ENCODE measurements at places on chromosomes 2 and 18. TPM values are rescaled to one million over a fixed set of nuclear protein-coding genes. Genes with fewer than 3 reads are reported as not detected.

DNA sequence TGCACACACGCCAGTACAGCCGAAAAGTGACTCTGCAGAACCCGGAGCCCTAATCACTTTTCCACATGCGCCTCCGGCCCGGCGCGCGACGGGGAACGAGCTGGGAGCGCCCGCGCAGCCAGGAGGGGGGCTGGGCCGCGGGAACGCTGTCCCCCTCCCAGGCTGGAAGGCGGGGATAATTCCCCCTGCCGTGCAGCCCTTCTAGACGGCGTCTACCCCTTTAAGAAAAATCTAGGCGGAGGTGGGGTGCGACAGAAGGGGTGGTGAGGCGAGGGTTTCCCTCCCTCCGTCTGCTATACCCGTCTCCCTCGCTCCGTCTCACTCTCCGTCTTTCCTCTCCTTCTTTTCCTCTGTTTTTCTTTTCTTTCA lies 2.4 kb downstream of the CYP26B1 start:
- DNase-seq = no peak

GRCh38 chr18:78625847-78626246 lies 353.8 kb upstream of the SALL3 start:
- no peak for DNase-seq

DNA sequence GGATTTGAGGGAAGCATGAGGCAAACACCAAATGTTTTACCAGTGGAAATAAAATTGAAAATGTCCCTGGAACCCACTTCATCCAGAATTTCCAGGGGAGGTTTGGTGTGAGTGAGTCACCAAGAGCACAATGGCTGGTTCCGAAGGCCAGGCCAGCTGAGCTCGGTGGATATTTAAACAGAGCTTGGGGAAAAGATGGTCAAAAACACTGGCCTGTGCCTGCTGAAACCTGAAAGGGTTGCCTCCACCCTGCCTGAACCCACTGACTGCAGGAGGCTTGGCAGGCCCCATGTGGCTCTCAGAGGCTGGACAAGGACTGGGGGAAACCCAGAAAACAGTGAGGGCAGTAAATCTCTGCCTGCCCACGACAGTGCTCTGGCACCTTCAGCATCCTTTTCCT lies 93.9 kb downstream of the TTC32 start:
- no peak for DNase-seq

- no peak for DNase-seq
These were observed 141.1 kb downstream of the HNMT start for GRCh38 chr2:138105358-138105757.

GRCh38 chr2:11145350-11145749 lies 9.9 kb upstream of the SLC66A3 start:
- DNase-seq = no peak

DNA sequence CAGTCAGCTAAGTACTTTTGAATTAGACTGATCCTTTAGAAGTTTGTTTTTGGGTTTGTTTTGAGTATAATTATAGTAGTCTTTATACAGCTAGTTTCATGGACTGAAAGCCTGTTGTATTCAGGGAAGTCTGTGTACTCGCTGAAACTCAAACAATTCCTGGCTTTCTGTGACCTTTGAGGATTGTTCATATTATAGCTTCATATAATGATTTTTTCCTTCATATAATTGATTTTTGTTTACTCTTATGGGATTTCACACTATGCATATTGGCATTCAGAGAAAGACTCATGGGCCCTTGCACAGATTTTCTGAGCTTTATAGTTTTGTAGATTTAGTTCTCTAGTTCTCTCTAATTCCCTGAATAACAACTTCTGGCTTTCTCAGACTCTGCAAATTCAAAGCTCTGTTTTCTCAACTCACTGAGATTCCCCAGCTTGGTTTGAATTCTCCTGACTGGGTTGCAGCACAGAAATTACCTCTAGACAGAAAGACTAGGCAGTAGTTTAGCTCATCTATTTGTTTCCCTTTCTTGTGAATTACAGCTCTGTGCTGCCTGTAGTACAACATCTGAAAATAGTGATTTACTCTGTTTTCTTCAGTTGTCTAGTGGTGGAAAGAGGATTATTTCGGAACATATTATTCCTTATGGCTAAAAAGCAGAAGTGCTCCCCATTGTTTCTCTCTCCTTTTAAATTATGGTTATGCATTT lies 495.9 kb upstream of the CNTNAP5 start:
- DNase-seq = no peak

DNA sequence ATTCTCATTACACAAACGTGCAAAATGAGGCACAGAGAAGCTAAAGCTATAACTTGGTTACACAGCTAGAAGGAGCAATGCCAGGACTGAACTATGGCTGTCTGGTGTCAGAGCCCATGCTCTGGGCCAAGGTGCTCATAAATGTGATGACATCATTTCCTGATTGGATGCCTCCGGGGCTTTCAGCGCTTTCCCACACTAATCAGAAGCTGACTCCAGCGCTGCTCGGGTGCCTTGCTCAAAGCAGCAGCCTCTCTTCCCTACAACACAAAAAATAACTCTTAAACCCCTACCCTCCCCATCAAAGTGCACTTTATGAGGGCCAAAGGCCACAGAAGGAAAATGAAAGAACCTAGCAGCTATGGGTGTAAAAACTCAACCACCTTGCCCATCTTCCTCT lies 90.7 kb downstream of the STK39 start:
- no peak for DNase-seq

- DNase-seq = no peak
These were observed 254.4 kb downstream of the ERBB4 start for GRCh38 chr2:212284166-212284565.

GRCh38 chr2:132936791-132937190 lies 266.8 kb upstream of the LYPD1 start:
- DNase-seq = no peak

GRCh38 chr18:79940814-79941472 lies 10.5 kb downstream of the SLC66A2 start:
- no peak for DNase-seq

- no peak for DNase-seq
These were observed 99.0 kb upstream of the CHAC2 start for GRCh38 chr2:53668624-53669026.

- no peak for DNase-seq
These were observed 152.6 kb downstream of the RTN4 start for GRCh38 chr2:54897420-54898310.

DNA sequence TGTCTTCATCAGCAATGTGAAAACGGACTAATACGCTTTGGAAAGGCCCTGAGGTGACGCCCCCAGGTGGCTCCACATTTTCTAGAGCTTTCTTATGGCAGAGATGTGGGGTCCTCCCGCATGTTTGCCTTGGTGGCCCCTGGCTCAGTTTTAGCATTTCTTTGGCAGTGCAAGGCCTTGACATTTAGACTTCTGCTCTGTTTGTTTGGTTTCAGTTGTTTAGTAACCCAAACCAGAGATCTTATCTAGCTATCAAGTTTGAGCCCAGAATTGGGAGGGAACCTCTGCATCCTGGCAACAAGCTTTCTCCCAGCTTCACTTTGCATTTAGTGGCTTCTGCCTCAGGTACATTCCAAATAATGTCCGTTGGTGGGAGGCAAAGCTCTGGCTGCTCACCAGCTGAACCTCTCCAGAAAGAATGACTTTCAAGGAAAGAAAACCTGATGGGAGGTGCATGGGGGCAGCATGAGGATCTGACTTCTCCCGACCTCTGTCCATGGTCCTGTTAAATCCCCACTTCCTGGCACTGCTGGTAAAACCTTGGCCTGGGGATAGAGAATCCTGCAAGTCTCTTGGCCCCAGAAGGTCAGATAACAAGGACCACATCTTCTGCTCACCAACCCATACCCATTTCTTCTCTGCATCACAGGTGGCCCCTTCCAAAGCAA lies 12.0 kb upstream of the MBP start:
- no peak for DNase-seq

DNA sequence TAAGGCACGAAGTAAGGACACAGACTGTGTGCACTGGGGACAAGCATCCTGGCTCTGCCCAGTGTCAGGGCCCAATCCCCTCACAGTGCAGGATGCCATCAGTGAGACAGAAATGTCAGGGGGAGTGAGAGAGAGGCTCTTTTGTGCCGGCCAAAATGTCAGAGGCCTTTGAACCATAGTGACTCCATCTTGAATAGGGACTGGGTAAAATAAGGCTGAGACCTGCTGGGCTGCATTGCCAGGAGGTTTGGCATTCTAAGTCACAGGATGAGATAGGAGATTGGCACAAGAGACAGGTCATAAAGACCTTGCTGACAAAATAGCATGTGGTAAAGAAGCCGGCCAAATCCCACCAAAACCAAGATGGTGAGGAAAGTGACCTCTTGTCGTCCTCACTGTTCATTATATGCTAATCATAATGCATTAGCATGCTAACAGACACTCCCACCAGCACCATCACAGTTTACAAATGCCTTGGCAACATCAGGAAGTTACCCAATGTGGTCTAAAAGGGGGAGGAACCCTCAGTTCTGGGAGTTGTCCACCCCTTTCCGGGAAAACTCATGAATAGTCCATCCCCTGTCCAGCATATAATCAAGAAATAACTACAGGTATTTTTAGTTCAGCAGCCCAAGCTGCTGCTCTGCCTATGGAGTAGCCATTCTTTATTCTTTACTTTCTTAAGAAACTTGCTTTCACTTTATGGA lies 337.4 kb downstream of the LPIN1 start:
- DNase-seq = no peak

DNA sequence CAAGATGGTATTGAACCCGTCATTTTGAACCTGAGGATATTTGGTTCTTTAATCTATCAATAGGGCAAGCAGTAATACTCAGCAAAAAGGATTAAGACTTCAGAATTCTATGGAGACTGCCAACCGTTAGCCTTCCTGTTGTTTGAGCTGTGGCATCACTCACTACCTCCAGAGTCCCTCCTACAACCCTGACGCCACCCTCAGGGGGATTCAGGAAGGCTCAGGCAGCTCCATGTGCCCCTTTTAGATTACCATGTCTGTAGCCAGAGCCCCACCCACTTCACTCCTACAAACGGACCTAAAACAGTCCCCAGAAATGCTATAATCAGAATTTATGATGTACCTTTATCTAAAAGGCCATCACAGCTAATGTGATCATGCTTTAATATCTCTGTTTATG lies 172.9 kb downstream of the EPHA4 start:
- no peak for DNase-seq

- no peak for DNase-seq
These were observed 101.5 kb downstream of the VWA3B start for GRCh38 chr2:98188351-98189046.

DNA sequence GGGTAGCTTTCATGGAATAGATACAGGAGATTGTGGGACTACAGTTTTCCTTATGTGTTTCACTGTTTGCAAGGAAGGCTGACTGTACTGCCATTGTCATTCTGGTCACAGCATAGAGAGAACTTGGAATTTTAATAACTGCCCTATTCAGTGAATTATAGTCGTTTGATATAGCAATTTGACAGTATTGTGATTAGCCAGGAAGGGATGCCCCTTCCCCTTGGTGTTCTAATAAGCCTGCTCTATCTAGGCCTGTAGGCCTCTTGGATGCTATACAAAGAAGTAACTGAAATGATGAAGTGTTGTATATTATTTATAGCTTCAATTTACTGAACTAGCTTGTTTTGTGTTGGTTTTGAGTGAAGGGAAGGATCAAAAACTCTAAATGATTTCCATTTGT lies 528.6 kb upstream of the CDH2 start:
- no peak for DNase-seq

- no peak for DNase-seq
These were observed 272.9 kb downstream of the PAX3 start for GRCh38 chr2:222025881-222026271.

DNA sequence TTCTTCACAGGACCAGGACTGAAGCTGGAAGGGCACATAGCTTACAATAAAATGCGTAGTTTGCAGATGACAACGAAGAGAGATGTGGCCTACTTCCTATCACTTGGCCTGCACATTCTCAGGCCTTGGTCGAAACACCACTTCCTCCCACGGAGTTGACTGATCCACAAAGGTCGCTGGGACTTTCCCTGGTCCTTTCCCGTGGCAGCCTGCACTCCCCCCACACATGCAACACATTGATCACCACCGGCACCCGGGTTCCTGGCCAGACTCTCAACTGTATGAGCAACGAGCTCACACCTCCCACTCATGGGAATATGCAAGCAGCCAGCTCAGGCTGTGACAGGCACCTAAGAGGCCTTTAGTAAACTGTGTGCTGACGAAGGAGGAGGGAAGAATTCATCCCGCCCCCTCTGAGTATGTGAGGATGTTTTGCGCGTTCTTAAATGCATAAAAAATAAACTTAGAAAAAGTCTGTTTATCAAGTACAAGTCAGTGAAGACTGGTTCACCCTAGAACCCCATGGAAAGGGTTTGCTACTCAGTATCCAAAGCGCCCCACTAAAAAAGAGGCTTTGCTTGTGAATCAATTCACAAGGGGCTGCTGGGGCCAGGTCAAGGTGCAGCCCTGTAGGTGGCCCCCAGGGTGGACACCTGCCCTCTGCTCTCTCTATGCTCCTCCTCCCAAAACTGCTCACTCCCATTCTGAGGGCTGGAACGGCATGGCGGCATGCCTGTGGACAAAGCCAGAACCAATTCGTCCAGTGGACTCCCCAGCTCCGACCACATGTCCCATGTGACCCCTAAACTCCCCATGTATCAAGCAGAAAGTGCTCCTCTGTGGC lies 154.3 kb downstream of the EIPR1 start:
- DNase-seq = peak; percentile 17

GRCh38 chr2:187194049-187194448 lies 254.0 kb downstream of the CALCRL start:
- DNase-seq = no peak

- no peak for DNase-seq
These were observed 366.2 kb upstream of the ID2 start for GRCh38 chr2:8315531-8316165.

DNA sequence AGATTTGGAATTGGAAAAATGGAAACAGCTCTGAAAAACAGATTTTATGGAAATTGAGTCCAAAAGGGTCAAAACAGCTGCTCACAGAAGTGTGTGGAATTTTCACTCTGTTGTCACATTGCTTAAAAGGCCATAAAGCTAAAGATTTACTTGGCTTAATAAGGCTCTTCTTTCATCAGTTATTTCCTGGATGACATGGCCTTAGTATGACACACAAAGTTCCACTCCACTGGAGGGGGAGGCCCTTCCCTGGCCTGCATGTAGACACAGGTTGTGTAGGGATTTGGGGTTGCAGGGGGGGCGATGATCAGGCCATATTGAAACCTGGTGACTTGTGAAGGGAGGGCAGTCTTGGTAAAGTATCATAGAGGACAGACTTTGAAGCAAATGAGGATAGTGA lies 34.0 kb downstream of the TMEM185B start:
- DNase-seq = no peak

GRCh38 chr2:151138507-151138906 lies 123.2 kb downstream of the RBM43 start:
- DNase-seq = no peak

- DNase-seq = no peak
These were observed 78.2 kb downstream of the PIK3C3 start for GRCh38 chr18:42033137-42033810.

GRCh38 chr18:21129566-21130216 lies 18.1 kb upstream of the ROCK1 start:
- no peak for DNase-seq

- DNase-seq = no peak
These were observed 48.4 kb downstream of the PLEKHB2 start for GRCh38 chr2:131153529-131153928.

- no peak for DNase-seq
These were observed 48.9 kb upstream of the HPCAL1 start for GRCh38 chr2:10253596-10254372.

- DNase-seq = no peak
These were observed 331.6 kb downstream of the SETBP1 start for GRCh38 chr18:45012286-45012685.

HNMT gene
- polyA plus RNA-seq = 0.46 TPM

FOXD4L1 gene
- polyA plus RNA-seq = not detected

TRIM43 gene
- polyA plus RNA-seq = not detected

MROH2A gene
- polyA plus RNA-seq = not detected

TNP1 gene
- polyA plus RNA-seq = not detected

SERPINB11 gene
- not detected for polyA plus RNA-seq

PLGLB1 gene
- 2.6 TPM for polyA plus RNA-seq

IMP4 gene
- polyA plus RNA-seq = 84.9 TPM

SERPINB12 gene
- polyA plus RNA-seq = not detected
